ENCODE measurements at places on chromosomes 13 and 19.

DNA sequence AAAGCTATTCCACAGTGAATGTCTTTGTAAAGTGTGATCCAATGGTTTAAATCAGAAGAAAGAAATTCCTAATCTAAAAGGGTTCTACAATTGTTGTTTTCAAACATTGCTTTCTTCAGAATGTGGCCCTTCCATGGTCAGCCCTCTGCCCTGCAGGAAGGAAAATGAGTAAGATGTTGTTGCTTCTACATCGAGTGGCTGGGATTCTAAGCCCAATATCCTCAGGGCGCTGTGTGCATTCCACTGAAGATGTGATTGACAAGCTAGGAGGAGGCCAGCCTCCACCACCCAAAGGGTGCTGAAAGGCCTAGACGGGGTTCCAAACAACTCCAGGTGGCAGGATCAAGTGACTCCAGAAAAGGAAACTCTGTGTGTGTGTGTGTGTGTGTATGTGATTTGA lies 316.9 kb upstream of the TSHZ3 start:
- DNase-seq = no peak

DNA sequence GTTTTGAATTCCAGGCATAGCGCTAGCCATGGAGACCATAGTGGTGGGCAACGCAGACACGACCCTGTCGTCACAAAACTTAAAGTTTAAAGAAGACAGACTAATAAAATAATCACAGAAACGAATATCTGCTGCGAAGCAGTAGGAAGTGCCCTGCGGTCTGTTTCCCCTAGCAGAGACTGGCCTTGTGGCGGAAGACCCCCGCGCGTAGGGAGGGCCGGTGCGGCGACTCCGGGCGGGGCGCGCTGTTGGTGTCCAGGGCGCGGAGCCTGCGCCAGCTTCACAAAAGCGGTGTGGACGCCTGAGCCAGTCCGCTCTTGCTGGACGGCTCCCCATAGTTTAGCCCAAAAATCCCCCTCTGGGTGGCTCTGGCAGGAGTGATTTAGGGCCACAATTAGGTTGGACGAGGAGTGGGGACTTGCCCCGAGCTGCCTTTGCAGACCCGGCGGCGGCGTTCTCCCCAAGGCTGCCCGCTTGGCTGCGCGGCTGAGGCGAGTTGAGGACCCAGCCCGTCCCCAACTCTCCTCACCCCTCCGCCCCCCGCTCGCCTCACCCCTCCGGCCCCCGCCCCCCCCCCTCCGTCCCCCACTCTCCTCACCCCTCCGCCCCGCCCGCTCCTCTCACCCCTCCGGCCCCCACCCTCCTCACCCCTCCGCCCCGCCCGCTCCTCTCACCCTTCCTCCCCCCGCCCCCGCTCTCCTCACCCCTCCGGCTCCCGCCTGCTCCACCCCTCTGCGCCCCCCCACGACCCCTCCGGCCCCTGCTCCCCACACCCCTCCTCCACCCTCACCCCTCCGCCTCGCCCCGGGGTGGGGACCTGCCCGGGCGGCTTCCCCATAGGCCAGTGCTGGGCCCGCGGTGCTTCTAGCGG lies 14.2 kb upstream of the LATS2 start:
- DNase-seq = peak; percentile 75

- no peak for DNase-seq
These were observed 3.2 kb upstream of the PLPP2 start for GRCh38 chr19:294341-294945.

DNA sequence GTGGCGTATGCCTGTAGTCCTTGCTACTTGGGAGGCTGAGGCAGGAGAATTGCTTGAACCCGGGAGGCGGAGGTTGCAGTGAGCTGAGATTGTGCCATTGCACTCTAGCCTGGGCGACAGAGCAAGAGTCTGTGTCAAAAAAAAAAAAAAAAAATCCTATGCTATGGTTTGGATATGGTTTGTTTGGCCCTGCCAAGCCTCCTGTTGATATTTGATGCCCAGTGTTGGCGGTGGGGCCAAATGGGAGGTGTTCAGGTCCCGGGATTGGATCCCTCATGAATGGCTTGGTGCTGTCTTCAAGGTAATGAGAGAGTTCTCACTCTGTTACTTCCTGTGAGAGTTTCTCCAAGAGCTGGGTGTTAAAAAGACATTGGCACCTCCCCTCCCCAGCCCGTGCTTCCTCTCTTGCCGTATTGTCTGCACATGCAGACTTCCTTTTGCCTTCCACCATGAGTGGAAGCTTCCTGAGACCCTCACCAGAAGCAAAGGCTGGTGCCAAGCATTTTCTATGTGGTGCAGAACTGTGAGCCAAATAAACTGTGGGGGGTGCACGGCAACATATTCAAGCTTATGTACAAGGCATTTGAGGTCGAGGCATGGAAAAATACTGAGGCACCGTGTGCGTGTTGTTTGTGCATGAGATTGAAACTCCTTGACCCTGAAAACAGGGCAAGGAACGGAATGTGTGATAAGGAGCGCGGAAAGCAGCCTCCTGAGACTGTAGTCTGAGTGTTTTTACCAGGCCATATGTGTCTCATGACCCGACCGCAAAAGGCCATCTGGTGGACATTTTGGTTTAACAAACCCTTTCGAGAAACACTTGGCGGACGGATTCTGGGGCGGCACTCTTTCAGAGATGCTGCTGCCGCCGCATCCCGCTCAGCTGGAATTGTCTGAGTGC lies 7.3 kb downstream of the SIGLEC9 start:
- no peak for DNase-seq

DNA sequence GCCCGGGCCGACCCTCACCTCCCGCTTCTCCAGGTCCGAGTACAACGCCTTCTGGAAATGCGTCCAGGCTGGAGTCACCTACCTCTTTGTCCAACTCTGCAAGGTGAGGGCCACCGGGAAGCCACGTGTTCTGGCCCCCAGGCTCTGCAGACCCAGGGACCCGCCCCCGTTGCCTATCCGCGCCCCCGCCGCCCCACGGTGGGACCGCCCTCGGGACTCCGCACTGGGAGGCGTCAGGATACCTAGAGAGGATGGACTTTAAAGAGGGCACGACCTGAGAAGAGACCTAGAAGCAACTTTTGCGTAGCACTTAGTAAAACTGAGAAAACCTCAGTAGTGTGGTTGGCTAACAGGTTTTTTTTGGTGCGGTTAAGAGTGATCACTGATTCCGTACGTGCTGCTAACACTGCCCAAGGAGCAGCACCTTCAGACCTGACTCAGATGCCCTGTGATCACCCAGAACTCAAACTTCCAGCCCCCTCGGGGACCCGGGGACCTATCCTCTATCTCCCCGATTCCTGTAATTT lies 492 bp downstream of the TMEM147 start:
- peak; percentile 31 for DNase-seq

DNA sequence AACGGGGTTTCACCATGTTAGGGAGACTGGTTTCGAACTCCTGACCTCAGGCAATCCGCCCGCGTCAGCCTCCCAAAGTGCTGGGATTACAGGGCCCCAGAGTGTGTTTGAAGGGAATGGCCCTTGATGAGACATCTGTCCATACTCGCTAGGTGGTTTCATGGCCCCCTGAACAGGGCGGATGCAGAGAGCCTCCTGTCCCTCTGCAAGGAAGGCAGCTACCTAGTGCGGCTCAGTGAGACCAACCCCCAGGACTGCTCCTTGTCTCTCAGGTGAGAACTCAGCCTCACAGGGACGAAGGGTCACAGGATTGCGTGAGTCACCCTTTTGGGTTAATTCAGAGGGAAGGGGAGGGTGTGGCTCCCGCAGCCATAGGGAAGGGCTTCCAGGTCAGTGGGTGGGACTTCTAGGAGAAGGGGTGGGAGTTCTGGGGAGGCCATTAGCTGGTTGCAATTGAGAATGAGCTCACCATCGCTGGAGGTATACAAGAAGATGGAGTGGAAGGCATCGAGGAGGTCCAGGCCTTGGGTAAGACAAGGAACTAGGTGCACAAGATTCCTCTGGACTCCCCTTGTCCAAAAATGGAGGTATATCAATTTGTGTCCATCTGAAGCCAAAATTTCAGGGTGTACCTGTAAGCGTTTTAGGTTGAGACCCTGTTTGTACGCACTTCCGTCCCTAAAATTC lies 9.2 kb downstream of the SHD start:
- no peak for DNase-seq

DNA sequence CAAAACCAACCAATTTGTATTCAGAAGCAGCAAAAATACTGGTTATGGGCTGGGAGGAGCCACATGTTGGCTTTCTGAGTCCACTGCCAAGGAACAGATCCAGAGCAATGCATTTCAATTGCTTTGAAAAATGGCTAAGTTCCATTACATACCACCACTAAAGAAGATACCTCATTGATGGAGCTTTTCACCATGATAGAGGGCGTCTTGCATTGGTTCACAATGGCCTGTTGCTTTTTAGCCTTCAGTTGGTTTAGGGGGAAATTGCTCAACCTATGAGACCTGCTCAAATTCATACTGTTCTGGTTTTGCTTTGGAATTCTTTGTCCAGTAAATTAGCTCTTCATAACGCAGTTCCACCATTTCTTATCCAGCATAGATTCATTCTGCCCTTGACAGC lies 21.2 kb upstream of the CPB2 start:
- no peak for DNase-seq

- no peak for DNase-seq
These were observed 345.3 kb downstream of the ENOX1 start for GRCh38 chr13:43441464-43441863.

DNA sequence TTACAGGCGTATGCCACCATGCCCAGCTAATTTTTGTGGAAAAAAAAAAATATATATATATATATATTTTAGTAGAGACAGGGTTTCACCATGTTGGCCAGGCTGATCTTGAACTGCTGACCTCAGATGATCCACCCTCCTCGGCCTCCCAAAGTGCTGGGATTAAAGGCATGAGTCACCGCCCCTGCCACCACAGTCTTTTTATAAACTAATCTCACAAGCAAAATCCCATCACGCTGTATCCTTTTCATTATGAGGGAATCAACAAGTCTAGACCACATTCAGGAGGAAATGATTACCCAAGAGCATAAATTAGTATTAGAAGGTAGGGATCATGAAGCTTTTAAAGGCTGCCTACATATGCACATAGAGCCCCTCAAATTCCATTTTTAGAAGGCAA lies 210.6 kb upstream of the NBEA start:
- no peak for DNase-seq

- DNase-seq = no peak
These were observed 9.0 kb downstream of the CIB3 start for GRCh38 chr19:16164222-16164890.

GRCh38 chr19:3378352-3379150 lies 12.2 kb downstream of the NFIC start:
- no peak for DNase-seq

DNA sequence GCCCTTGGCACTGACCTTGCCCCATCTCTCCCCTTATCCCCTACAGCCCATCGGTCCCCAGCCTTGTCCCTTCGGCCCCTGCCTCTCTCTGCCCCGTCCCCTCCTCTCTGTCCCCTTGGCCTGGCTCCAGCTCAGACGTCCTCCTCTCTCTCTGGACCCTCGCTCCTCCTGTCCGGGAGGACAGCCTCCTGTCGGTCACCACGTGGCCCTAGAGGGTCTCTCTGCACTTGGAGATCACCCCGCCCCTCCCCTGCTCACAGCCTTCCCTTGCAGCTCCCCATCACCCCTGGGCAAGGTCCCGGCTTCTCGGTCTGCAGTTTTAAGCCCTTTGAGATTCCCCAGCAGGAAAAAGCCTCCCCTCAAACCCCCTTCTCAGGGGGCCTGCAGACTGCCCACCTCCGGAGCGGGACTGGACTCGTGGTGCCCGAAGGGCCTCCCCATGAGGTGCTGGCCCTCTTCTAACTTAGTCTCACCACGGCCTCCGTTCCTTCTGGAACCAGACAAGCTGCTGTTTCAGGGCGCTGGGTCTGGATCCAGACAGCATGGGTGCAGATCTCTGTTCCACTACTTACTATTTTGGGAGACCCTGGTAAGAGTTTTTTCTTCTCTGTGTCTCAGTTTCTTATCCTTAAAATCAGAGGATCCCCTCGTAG lies 3.3 kb upstream of the KLK15 start:
- no peak for DNase-seq

DNA sequence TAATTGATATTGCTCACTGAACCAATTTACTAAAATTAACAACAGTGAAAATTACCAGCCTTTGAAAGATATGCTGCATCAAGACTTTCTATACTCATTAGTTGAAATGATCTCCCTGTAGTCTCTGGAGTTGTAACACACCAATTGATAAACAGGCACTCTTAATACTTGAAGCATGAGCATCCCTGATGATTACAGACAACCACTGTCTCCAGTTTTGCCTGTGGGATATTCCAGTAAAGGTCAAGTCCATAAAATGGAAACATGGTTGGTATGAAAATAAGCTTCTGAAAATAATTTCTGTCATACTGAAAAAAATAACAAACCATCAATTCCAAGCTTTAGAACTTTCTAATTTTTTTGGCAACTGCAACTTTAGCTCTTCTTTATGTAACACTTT lies 405.8 kb downstream of the SPRY2 start:
- DNase-seq = no peak

- DNase-seq = no peak
These were observed 6.9 kb downstream of the KCTD12 start for GRCh38 chr13:76879203-76879882.

DNA sequence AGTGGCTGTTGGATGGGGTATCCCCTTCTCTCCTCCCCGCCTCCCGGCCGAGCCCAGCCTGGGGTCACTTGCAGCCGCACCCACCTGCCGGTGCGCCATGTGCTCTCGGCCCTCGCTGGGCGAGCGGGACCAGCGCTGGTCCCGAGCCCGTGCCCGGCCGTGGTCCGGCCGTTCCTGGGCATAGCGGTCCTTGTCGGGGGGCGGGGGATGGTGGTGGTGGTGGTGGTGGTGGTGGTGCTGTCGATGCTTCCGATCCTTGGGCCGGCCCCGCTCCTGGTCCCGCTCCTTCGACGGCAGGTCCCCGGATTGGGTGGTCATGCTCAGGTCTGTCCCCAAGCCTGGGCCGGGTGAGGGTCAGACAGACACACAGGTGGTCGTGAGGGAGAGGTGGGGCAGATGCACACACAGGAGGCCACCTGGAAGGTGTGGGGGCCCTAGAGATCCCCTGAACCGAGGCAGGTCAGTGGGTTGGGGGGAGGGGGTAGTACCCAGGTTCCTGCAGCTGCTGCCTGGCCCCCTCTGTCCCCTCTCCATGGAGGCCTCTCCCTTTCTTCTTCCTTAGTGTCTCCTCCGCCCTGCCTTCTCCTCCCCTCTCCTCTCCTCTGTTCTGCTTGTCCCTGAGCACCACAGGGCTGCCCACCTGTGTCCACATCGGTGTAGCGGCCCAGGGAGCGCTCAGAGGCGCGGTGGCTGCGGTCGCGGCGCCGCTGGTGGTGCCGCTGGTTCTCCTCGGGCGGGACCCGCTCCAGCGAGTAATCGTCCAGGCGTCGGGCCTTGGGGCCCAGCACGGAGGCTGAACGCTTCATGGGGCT lies 58.7 kb downstream of the IER2 start:
- DNase-seq = no peak

- no peak for DNase-seq
These were observed 27.9 kb upstream of the NANOS3 start for GRCh38 chr19:13848798-13849676.

Data from endothelial cell (in vitro differentiated cells).